ENCODE measurements at places on chromosomes 11 and 22.
A peak's percentile ranks its signal among the peaks of the same experiment; 100 is the strongest.

GRCh38 chr22:26131589-26132154 lies 37.6 kb upstream of the SEZ6L start:
- DNase-seq = no peak

GRCh38 chr11:126006068-126006467 lies 56.6 kb downstream of the CDON start:
- DNase-seq = no peak

GRCh38 chr11:73233211-73233610 lies 15.1 kb downstream of the P2RY2 start:
- no peak for DNase-seq

GRCh38 chr11:94469416-94469815 lies 24.2 kb downstream of the MRE11 start:
- no peak for DNase-seq

DNA sequence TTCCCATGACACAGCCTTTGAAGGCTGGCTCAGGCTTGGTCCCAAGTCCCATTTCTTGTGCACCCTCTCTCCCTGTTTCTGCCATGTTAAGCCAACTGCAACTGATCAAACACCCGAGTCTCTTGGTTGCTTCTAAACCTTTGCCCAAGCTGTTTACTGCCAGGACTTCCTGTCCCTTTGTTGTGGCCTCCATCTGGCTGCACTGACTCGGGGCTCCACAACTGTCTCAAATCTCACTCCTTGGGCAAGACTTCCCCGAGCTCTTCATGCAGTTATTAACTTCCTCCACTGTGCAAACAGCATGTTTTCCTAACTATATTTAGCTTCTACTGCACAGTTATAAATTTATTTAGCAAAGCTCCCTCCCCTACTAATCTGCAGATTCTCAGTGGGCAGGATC lies 4.3 kb downstream of the VPREB1 start:
- no peak for DNase-seq

GRCh38 chr11:126519764-126520734 lies 164.6 kb downstream of the ST3GAL4 start:
- no peak for DNase-seq

GRCh38 chr11:43914466-43914865 lies 28.0 kb upstream of the C11orf96 start:
- DNase-seq = no peak

GRCh38 chr11:68692115-68692514 lies 7.8 kb downstream of the GAL start:
- no peak for DNase-seq

DNA sequence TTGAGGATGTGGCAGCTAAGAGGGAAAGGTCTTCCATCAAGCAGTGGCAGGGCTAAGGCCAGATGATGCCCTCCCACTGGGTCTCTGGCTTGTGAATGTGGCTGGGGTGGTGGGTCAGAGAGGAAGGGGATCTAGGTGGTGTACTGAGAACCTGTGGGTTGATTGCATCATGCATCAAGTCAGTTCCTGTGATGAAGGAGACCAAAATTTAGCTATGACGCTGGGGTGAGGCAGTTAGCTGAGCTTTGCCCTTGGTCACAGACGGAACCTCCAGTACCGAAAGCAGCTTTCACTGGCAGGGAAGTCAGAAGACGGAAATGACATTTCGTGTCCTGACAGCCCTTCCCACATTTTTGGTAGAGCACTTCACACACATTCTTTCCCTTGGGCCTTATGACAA lies 20.7 kb downstream of the ATG16L2 start:
- DNase-seq = no peak

DNA sequence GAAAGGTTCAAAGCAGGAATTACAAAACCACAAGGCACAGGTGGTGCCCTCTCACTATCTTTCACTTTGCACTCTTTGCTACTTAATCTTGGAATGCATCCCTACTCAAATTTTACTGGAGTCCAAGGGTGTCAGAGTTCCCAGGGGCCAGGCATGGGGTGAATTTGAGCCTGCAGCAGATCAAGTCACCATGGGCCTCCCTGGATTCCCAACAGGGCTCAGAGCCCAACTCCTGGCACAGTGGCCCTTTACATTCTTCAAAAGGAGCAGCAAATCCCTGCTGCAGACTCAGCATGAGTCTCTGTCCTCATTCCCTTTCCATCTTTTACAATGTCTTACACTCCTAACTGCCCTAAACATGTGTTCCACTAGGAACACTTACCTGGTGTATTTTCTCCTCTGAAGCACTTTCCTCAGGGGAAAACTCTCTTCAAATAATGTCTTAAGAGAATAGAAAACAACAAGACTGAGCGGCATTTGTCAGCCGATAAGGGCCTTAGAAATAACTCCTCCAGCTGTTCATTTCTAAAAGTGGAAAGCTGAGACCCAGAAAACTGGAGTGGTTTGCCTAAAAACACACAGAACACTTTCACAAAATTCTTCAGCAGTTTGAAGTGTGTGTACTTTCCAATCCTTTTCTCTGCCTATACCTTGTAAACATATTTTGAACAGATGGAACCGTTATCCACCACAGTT lies 596.0 kb downstream of the INSC start:
- no peak for DNase-seq

GRCh38 chr11:1834779-1835670 lies at the start of gene SYT8:
Gene SYT8, plus strand, starts transcription at chr11:1834990. Its CDS starts 116 bp downstream, at chr11:1835106.
- DNase-seq = no peak

- DNase-seq = no peak
Observed at GRCh38 chr11:48040830-48041444, 60.6 kb downstream of the PTPRJ start.

- DNase-seq = no peak
Observed at GRCh38 chr22:26846645-26847044, 189.3 kb downstream of the MIAT start.

- DNase-seq = peak; percentile 81
Observed at GRCh38 chr11:63020671-63021291, 5.1 kb upstream of the SLC22A8 start.

DNA sequence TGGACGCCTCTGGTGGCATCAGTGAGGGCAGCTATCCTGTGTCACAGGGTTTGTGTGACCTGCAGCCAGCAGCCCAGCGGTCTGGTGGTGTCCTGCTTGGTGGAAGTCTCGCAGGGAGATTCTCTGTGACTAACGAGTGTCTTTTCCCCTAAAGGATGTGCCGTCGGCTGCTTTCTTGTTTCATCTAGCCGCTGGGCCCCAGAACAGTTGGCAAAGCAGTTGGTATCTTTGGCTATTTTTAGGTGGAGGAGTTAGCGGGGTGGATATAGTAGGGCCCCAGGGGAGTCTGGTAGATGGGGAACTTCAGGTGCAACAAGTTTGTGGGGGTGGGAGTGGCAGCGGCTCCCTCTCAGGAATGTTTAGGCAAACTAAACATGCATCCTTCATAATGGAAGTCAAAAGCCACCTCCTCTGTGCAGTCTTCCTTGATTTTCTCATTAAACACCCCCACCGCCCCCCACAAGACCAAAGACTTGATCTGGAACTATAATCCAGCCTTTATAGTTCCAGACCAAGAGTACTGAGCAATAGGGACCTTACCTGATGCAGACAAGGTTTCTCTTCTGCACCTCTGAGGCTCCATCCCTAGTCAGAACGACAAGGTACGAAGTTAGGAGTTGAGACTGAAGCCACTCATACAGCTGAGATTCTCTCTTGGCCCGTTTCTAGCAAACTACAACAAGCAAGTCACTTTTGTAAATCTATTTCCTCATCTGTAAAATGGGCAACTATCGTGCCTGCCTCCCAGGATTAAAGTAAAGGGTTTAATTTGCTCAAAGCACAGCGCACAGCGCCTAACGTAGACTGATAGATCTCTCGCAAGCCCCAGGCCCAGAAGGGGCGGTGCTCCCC lies 1.1 kb upstream of the PELI3 start:
- no peak for DNase-seq

DNA sequence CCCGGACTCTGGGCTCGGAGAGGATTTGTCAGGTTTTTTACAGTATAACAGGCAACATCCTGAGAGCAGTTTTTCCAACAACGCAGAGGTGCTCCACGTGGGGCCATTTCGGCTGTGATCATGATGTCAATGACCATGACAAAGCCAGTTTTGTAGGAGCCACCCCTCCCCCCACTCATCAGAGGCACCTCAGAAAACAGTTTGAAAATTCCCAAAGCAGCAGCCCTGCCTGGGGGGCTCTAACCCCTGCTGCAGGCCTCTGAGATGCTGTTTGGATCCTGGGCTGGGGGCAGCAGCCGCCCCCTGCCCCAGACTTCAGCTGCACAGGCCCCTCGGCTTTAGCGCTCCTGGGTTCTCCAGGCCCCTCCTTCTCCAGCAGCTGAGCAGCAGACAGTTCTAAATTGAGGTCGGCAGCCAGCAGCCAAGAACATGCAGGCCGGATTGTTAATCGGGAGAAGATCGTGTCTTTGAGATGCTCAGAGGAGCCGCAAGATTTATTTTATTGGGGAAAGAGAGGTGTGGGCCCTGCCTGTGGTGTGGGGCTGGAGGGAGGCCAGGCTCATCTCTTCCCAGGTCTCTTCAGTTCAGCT lies 19.4 kb downstream of the NFAM1 start:
- DNase-seq = no peak

- DNase-seq = no peak
Observed at GRCh38 chr22:37768273-37768672, 39.5 kb upstream of the GCAT start.

GRCh38 chr22:41819257-41819656 lies 13.6 kb upstream of the SREBF2 start:
- no peak for DNase-seq

GRCh38 chr22:37547251-37547741 lies 13.0 kb upstream of the CDC42EP1 start:
- DNase-seq = no peak
